ENCODE measurements at places on chromosomes 7 and 10. TPM values are rescaled to one million over a fixed set of nuclear protein-coding genes. Genes with fewer than 3 reads are reported as not detected.

C1QL3 gene
- 16.9 TPM for total RNA-seq

CYP51A1 gene
- 239 TPM for total RNA-seq

MACC1 gene
- total RNA-seq = under 0.01 TPM

OR6B1 gene
- not detected for total RNA-seq

SLC18A3 gene
- total RNA-seq = not detected

CHST15 gene
- total RNA-seq = 64.8 TPM

AFAP1L2 gene
- total RNA-seq = 6.3 TPM

MLXIPL gene
- total RNA-seq = under 0.01 TPM

CRPPA gene
- 7.2 TPM for total RNA-seq

HMX3 gene
- not detected for total RNA-seq

UFSP1 gene
- total RNA-seq = 2.5 TPM

BHLHA15 gene
- total RNA-seq = 10.3 TPM

MYL7 gene
- total RNA-seq = not detected

HOXA5 gene
- total RNA-seq = not detected

ZFYVE27 gene
- 68.5 TPM for total RNA-seq

ITPRID1 gene
- total RNA-seq = 5.3 TPM

CYP2C8 gene
- 3.4 TPM for total RNA-seq

MARVELD1 gene
- total RNA-seq = 5.0 TPM

CALN1 gene
- 54.8 TPM for total RNA-seq

TACR2 gene
- total RNA-seq = 1.3 TPM

AUTS2 gene
- 383 TPM for total RNA-seq

FKBP6 gene
- total RNA-seq = not detected

DBF4 gene
- 22.2 TPM for total RNA-seq

PAXIP1 gene
- 23.2 TPM for total RNA-seq

SFTPA1 gene
- total RNA-seq = not detected

AKR1C4 gene
- not detected for total RNA-seq

NPY4R2 gene
- total RNA-seq = 0.31 TPM

PNLIPRP2 gene
- total RNA-seq = not detected

THSD7A gene
- total RNA-seq = 41.6 TPM

APBB1IP gene
- 1.3 TPM for total RNA-seq

CREB5 gene
- 22.8 TPM for total RNA-seq

SERPINE1 gene
- not detected for total RNA-seq

CDK14 gene
- 115 TPM for total RNA-seq

OR2A7 gene
- total RNA-seq = 0.94 TPM

KRIT1 gene
- total RNA-seq = 130 TPM

SHH gene
- total RNA-seq = 0.63 TPM

PAPOLB gene
- 3.8 TPM for total RNA-seq

OR2A5 gene
- not detected for total RNA-seq

ERVW-1 gene
- not detected for total RNA-seq

FAM25C gene
- not detected for total RNA-seq

Measured in parietal lobe (tissue), 2 donors.